Adipocyte (in vitro differentiated cells): ENCODE measurements at places on chromosomes 11 and 22.
A peak's percentile ranks its signal among the peaks of the same experiment; 100 is the strongest.

- DNase-seq, result no peak
Observed at GRCh38 chr11:65917434-65918210, 1.2 kb downstream of the C11orf68 start.

DNA sequence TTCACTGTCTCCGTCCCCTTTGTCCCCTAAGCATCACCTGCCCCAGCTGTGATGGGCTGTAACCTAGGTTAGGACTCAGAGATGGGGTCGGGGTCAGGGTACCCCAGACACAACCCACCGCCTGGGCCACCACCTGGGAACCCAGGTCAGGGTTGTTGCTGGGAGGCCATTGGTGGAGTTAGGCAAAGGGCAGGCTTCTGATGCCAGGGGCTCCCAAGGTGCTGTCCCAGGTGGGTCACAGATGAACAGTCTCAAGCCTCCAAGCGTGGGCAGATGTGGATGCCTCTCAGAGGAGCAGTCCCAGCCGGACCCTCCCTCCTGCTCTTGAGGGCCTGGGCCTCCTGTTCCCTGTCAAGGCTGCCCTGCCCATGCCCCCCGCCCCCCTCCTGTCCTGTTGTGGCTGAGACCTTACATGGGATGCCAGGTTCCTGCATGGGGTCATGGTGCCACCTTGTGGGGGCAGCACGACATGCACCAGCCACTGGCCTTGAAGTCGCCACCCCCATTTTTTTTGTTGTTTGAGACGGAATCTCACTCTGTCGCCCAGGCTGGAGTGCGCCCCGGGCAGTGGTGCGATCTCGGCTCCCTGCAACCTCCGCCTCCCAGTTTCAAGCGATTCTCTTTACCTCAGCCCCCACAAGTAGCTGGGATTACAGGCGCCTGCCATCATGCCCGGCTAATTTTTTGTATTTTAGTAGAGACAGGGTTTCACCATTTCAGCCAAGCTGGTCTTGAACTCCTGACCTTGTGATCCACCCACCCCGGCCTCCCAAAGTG is 12.1 kb downstream of the GATD1 start:
- DNase-seq, result peak; percentile 54

GRCh38 chr11:132551016-132551415 is 981.3 kb downstream of the OPCML start:
- no peak for DNase-seq

GRCh38 chr11:41799754-41800153 is 340.3 kb upstream of the LRRC4C start:
- no peak for DNase-seq

DNA sequence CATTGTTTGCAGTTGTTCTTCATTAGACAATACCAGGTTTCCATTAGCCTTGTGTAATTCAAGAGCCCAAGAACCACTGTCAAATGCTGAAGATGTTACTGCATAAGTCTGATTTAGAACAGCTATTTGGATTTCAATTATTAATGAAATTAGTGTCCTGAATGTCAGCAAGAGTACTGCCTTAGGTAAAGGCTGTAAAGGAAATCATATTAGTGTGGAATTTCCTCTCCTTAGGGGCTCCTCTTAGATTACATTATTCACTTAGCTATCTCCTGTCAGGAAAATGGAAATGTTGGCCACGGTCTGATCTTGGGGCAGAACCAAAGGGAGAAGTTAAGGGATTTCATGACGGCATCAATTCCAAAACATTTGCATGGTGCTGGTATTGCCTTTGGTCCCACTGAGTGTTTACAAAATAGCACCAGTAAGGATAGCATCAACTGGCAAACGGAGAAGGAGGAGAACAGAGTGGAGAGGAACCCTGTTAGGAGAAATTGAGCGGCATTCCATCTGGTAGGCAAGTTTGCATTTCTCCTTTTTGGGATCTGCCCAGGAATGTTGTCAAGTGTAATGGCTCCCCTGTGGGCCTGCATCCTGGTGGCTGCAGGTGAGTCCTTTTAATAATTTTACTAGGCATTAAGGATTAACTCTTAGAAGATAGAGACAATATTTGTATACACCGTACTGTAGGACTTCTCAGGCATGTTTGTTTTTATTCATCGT is at the start of gene HTR3B:
Gene HTR3B, plus strand, starts transcription at position 418 of the 723 bp plus-strand sequence. Its CDS starts 138 bp downstream, at position 556.
- DNase-seq, result no peak

DNA sequence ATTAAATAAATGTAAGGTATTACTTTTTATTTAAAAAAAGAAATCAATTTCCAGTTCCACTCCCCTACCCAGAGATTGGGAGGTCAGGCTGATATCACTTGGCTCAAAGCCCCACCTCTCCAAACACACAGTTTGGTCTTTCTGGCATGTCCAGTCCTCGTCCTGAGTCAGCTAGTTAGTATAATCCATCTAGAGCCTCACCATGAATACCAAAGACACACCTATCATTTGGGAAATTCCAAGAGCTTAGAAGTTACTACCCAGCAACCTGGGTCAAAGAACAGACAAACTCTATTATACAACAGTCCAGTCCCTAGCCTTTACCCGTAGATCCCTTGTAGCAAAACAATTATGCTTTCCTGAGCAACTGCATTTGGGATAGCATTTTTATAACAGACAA is 9.4 kb downstream of the TREH start:
- DNase-seq, result no peak

GRCh38 chr11:108322666-108323065 is 99.8 kb downstream of the ATM start:
- peak; percentile 33 for DNase-seq

- DNase-seq, result peak; percentile 36
Observed at GRCh38 chr22:20606041-20606783, 98.8 kb downstream of the MED15 start.

DNA sequence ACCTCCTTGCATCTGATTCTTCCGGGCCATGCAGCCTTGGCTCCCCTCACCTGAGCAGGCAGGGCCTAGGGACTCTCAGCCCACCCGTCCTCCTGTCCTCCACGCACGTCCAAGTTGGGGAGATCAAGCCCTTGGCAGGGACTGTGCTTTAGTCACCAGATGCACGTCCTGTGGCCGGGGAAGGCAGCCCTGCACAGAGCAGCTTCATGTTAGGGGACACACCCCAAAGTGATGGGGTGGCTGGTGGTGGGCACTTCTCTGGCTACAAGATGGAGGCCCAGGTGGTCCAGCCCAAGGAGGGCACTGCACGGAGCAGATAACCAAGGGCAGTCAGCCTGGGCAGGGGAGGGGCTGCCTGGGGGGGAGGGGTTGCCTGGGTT is 1.2 kb downstream of the MUC5B start:
- DNase-seq, result no peak

DNA sequence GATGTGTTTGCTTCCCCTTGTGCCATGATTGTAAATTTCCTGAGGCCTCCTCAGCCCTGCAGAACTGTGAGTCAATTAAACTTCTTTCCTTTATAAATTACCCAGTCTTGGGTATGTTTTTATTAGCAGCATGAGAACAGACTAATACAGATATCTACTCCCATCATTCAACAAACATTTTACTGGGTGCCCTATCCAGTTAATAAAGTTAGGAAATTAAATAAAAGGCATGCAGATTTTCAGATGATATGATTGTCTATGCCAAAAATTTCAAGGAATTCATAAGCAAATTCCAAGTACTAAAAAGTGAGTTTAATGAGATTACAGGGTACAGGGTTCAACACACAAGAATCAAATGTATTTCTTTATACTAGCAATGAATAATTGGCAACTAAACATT is 33.5 kb upstream of the LIN7C start:
- no peak for DNase-seq

DNA sequence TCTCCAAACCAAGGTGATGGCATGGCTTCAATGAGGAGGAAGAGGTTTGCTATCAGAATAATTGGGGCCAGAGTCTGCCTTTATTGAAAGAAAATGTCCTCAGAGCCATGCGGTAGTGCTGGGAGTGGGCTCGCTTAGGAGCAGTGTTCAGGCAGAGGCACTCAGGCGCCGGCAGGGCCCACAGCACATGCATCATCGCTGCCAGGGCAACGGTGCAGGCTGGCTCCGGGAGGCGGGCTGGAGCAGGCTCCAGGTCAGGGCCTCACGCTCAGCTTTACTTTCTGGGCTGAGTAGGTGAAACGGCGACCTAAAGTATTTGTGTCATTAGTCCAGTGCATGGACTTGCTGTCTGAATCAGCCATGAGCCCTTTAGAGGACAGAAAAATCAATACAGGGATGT is 169.9 kb upstream of the CCDC90B start:
- DNase-seq, result no peak

GRCh38 chr11:111327908-111328624 is 29.7 kb downstream of the POU2AF3 start:
- DNase-seq, result no peak

- DNase-seq, result no peak
Observed at GRCh38 chr11:134460062-134460561, 48.1 kb upstream of the B3GAT1 start.

- no peak for DNase-seq
Observed at GRCh38 chr11:6553634-6554033, 49.8 kb downstream of the RRP8 start.

DNA sequence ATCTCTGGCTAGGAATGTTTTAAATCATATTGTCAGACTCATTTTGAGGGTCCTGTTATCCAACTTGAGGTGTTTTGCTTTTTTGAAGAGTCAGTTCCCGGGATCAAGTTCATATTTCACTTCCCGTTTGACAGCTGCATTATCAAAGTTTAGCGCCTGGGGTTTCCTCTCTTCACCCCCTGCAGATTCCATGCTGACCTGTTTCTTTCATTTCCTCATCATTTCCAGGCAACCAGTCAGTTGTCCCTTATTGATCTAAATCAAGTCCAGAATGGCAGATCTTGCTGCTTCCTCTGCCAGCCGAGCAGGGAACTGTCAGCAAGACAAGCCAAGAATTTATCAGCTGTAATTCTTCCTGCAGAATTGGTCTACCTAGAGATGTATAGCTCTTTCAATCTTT is 197.6 kb upstream of the SYN3 start:
- DNase-seq, result no peak
